Activated naive CD8-positive, alpha-beta T cell treated with anti-CD3 and anti-CD28 coated beads, Interleukin-2, amount 50 U/mL, for 24 hours (primary cell): ENCODE measurements at places on chromosomes 2 and 18.

DNA sequence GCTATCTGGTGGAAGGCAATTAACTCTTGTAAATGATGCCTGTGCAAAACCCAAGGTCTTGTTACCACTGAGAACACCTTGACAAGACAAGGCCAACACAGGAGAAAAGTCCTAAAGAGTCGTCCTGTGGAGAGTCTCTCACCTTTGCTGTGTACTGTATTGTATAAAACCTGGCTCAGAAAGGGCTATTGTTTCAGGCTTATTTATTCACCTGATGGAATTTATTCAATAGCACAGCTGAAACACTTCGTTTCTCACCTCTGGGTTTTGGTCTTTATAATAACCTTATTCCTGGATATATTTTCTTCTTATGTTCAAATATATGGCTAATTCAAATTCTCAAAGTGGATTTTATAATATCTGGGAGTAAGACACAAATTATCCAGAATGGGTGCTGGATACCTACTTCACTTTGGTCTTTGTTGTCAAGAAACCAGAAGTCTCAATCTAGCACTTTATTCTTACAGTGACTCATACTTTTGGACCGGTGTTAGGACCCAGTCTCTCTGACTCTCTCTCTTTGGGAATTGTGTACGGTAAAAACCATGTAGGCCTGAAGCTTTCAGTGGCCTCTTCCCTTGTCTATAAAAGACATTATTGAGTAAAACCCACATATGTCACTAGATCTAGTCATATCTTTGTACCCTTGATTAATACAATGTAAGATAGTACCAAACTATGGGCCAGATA is 16.1 kb upstream of the STAT4 start:
- no peak for DNase-seq

GRCh38 chr2:232028631-232029030 is 67.1 kb downstream of the DIS3L2 start:
- DNase-seq: no peak

DNA sequence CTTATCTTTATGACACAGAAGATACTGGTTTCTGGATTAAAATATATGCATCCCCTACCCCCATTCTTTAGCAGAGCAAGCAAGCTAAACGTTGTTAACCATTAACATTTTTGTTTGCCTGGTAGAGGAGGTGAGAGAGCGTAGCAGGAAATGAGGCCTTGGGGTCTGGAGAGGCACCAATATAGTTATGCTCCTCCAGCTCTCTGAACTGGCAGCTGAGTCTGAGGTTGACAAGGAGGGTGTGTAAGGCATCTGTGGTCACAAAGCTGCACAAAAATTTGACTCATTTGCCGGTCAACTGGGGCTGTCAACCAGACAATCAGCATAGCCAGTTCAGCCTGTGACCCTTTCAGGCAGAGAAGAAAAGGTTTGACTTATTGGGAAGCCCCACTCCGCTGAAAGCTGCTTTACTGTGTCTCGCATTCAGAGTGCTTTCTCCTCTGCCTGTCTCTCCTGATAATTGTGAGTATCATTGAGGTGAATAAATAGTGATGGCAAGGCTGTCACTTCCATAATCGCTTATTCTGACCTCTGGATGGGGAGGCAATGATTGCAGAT is 647.5 kb upstream of the SETBP1 start:
- no peak for DNase-seq

DNA sequence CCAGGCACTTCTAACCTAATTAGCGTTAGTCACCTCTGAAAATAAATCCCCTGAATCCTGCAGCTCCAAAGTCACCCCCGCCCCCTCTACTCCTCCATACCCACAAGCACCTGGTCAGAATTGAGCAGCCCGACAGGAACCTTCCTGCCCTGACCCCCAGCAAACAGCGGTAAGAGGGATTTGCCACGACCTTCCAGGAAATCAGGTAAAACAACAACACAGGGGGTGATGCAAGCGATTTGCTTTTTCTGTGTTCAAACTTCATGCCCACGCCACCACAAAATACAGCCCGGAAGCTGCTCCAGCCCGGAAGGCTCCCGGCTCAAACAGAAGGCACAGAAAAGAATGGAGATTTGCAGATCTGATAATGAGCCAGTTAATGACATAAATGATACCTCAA is 367.1 kb downstream of the GPD2 start:
- no peak for DNase-seq

DNA sequence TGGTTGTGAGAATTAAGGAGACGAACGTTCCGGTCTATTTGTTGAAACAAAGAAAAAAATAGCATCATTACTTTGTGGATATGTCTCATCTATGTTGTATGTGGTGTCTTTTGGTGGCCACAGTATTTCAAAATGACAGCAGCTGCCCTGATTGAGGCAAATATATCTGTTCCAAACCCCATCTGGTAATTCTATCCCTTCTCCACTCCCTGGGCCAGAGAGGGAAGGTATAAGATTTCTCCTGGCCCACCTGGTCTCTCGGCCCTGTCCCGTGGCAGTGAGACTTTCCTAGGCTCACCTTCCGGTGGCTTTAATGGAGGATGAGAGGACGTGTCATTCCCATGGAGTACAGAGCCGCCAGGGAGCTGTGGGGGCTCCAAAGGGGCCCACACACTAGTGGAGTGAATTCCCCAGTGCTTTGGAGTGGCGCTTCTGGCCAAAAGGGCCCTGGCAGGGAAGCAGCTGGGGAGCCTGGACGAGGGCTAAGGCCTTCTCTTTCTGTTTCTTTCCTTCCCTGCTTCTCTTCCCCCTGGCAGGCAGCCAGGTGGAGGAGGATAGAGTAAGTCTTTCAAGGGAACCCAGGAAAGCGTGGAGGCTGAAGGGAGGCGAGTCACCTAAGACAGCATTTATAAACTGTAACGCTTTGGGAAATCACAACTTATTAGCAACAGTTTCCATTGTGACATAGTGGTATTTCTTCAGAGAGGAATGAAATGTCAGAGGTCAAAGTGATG is 5.6 kb downstream of the FOSL2 start:
- no peak for DNase-seq

DNA sequence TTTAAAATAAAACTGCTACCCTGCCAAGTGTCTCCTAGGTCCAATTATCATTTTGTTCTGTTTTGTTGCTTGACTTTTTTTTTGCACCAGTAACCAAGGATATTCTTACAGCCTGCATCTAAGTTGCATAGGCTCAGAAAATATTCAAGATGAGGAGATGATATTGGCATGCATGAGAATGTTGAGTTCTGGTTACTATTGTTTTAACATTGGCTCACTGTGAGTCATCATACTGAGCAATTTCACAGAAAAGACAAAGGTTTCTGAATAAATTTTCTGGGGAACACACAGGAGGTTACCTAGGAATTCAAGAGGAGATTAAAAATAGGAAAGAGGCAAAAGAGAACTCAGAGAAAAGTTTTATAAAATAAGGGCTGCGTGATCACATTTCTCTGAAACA is 84.8 kb upstream of the POU3F3 start:
- DNase-seq: no peak
